ENCODE measurements at places on chromosomes 7 and 10.

GRCh38 chr7:55504967-55505658, 67.2 kb downstream of the VOPP1 start:
- DNase-seq, result no peak

DNA sequence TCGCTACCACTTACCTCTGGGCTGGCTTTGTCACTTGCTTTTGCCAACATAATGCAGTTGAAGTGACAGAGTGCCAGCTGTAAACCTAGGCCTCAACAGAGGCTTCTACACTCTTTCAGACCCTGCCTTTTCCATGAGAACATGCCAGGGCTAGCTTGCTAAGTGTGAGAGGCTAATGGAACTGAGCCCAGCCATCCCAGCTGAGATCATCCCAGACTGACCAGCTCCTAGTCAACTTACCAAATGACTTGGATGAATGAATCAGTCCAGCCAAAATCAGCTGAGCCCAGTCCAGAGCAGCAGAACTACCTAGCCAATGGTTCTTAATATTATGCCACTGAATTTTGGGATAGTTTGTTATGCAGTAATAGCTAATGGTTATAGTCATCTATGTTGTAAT, 34.7 kb upstream of the MKLN1 start:
- DNase-seq, result no peak

GRCh38 chr7:128893251-128894100, 17.0 kb downstream of the KCP start:
- DNase-seq, result no peak

DNA sequence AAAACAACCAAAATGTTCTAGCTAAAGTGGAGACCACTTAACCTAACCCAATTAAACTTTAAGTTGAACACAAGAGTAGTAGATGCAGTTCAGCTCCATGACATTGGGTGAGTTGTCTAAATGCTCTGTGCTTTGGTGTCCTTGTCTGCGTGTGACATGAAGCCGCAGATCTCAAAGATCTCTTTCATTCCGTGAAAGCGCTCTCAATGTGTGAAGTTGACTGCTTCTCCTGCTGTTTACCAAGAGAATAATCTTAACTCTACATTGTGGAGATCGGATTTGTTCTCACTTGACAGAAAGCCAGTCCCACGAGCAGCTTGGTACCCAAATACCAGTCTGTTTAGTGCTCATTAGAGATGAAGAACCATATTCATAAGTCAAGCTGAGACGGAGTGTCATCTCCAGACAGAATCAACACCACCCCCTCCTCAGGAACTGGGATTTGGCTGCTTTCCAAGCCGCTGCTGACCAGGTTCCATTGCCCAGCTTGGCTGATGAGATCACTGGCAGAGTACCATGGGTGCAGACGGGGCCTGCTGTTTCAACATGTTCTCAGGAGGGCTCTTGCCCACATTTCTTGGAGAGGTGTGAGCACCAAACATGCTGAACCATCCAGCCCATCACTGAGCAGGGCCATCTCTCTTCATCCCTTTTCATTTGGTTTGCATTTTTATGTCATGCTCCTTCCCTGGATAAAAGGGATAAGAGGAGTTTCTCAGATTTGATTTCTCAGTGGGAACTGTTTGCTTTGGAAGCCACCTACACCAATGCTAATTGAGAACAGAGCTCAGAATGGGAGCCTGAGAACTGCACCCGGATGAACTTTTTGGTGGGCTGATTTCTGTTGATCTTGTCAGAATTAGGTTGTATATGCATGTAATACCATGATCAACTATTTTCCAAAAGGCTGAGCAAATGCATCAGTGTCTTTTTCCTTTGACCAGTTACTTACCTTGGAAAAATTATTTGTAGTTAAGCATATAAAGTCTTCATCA, 95.8 kb upstream of the AGBL3 start:
- DNase-seq, result no peak

DNA sequence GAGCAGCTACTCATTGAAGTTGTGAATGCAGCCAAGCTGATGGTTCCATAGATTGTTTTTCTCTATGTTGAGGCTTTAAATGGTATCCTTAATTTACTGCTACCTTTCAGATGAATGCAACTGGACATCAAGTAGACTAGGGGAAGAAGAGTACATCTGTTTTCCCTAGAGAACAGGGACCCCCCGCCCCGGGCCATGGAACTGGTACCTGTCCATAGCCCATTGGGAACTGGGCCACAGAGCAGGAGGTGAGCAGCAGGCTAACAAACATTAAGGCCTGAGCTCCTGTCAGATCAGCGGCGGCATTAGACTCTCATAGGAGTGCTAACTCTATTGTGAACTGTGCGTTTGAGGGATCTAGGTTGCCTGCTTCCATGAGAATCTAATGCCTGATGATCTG, 391.3 kb downstream of the AUTS2 start:
- no peak for DNase-seq

DNA sequence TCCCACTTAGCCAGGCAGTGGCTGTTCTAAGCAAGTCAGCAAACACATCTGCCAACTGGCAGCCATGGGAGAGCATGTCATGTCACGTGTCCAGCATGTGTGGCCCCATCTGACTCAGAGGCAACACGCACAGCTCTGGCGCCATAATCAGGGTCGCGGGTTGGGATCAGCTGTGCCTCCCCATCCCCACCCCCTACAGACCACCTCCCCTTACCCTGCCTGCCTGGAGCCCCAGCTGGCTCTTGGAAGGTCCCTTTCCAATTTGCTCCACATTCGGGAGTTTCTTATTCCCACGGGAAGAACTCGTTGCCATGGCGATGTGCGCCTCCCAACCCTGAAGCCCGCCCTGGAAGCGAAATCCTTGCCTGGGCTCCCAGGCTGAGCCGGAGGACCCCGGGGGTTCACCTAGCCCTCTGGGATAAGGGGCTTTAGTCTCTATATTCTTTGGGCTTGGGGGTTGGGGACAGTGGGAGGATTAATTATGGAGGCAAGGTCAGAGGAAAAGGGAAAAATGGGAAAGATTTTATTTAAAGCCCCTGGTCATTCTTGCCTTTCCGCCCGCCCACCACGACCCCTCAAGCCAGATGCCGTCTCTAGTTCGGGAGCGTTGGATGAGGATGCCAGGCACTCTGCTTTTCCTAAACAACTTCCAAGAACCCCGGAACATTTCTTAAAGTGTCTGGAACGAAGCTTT, 283.7 kb downstream of the ZEB1 start:
- DNase-seq, result peak; percentile 49

DNA sequence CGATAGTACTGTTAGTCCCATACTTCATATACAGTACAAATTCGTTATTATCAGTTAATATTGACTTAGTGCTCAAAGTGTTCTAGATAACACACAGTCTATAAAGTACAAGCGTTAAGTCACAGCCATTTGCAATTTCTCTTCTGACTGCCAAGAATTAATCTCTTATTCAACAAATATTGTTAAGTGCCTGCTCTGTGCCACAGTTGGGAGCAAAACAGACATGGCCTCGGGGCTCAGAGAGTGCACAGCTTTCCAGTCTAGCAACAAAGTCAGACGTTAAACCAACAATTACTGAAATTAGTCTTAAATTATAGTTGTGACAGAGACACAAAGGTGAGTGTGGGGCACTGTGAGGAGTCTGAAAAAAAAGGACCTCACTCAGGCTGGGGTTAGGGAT, 113.0 kb upstream of the DPP6 start:
- no peak for DNase-seq

DNA sequence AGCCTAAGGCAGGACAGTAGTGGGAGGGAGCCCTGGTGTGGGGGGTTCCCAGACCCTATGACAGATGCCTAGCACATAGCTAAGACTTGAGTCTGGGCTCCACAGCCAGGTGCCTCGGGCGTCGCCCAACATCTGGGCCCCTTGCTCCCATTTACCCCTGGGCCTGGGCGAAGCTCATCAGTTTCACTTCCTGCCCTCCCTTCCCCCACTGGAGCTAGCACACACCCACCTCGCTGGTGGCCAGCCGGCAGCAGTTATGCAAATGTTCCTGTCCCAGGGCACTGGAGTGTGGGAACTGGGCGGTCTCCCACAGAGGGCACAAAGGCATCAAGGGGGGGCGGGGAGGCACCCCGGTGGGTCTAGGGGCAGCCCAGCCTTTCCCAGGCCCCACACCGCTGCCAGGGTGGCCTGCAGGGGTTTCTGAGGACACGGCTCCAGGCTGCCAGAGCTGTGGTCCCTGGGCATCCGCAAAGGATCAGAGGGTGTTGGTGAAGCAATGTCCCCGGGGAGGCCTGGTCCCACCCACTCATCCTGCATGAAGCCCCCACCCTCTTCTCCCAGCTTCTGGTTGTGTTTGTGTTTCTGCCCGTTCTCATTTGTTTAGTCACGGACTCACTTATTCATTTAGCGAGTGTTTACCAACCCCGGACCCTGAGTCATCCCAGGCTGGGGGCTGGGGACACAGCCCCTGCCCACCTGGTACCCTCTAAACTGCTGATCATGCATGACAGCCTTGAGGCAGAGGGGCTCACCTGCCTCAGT, 20.4 kb downstream of the SH2B2 start:
- peak; percentile 47 for DNase-seq

DNA sequence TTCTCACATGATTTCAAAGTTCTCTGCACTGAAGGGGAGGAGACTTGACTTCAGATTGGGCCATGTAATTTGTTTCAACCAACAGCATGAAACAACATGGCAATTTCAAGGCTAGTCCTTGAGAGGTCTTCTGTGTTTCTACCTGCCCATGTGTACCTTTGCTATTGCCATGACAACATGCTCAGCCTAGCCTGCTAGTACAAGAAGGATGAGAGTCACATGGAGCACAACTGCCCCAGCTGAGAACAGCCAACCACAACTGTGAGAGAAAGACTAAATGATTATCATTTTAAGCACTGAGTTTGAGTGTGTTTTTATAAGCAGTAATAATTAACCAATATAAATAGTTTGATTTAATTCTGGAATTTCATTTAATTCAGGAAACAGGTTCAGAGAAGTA, 41.9 kb downstream of the ANKMY2 start:
- no peak for DNase-seq

DNA sequence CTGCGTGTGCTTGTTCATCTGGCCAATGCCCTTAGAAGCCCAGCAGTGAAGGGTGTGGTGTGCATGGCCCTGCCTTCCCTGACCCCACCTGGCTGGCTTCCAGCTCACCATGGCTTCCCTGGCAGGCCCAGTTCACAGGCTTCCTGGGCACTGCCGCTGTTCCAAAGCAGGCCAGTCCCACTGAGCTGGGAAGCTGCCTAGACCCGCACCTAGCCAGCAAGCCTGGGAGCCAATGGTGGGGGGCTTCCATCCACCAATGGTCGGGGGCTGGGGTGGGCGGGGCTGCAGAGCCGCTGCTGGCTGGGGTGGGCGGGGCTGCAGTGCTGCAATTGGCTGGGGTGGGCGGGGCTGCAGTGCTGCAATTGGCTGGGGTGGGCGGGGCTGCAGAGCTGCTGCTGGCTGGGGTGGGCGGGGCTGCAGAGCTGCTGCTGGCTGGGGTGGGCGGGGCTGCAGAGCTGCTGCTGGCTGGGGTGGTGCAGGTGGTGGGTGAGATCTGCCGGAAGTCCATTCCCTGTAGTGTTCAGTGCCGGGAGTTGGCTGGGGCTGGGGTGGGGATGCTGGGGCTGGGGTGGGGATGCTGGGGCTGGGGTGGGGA, 12.4 kb downstream of the CALY start:
- peak; percentile 79 for DNase-seq

DNA sequence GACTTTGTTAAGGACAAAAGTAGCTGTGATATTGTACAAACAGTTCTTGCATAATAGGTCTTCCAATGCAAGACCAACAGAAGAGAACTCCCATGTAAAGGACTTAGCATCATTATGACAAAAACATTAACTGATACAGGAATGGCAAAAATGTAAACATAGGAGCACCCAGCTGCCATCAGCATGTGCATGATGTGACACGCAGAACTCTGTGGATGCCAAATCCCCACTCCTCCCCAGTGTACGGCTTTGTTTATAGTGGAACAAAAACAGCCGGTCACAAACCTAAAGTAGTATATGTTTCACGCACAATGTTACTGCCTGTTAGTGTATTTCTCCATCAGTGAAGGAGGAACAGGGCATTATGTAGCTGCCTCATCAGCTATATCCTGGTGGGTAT, 316.0 kb upstream of the AOAH start:
- no peak for DNase-seq

DNA sequence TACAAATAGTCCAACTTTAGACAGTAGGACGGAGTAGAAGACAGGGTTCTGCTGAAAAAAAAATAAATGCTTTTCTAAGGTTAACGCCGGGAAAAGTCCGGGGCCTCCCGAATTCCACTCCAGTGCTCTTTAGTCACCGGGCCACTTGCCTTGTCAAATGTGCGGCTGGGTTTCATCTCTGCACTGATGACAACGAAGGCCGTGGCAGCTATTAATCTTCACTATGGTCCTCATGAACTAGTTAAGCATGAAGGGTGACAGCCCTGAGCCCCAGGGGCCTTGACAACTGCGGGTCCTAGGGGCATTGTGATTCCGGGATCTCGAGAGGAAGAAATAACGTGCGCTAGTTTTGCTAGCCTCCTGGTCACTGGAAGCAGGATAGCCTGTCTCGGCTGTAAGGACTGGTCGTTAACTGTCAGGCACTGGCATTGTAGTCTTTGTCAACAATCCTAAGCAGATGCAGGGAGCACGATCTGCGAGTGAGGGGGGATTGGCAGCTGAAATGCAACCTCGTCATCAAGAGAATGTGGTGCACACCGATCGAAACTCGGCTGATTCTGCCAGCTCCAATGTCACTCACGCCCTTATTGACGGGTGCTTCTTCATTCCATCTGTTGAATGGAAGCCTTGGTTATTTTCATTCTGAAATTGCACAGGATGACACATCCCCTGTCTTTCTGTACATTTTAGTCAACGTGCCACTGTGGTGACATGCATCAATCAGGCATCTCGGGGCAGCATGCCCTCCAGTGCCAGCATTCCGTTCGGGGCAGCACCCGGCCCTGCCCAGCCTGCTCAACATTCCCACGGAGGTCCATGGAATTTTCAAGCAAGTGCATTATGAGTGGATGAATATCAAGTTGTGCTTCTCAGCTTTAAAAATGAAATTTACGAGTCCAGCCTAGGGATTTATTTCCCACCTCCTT, 51.6 kb upstream of the MGMT start:
- no peak for DNase-seq

DNA sequence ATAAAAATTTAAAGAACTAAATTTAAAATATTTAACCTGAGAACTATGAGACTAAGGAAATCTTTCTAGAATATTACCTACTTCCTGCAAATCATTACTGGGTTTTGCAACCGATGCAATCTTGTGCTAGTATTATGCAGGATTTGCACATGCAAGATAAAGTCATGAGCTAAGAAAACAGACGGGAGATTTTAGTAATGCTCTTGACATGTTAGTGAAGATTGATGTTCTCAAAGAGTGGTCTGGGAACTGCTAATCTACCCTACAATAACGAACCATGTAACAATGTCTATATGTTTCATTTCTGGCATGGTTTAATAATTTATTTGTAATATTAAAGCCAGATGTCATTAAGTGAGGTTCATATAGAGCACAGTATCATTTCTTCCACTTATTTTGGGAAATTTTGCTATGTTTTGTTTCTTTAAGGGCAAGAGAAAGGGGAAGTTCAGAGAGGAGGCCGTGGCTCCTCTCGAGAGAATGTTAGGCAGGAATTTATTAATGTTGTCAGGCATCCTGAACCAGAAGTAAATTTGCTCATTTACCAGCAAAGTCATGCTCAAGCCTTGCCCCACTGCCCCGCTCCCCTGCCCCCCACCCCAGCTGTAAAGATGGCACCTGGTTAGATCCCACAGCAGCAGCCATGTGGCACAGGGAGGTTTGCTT, 22.8 kb downstream of the LRRC17 start:
- DNase-seq, result no peak

- DNase-seq, result no peak
These were observed 64.8 kb downstream of the OAT start for GRCh38 chr10:124353896-124354295.
